Fibroblast of skin of scalp (primary cell): ENCODE measurements at places on chromosomes 2 and 18.

DNA sequence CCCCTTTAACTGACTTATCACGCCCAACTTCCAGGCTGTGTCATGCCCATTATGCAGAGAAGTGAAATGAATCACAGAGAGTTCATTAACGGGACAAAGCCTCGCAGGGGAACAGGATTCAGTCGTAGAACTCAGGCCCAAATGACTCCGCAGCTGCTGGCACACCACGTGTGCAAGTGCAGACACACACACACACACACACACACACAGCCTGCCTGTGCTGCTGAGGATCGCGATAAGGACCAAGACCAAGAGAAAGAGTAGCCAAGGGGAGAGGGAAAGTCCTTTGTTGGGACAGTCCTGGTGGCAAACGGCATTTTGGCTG, 90.0 kb upstream of the TAF1B start:
- peak; percentile 90 for DNase-seq

DNA sequence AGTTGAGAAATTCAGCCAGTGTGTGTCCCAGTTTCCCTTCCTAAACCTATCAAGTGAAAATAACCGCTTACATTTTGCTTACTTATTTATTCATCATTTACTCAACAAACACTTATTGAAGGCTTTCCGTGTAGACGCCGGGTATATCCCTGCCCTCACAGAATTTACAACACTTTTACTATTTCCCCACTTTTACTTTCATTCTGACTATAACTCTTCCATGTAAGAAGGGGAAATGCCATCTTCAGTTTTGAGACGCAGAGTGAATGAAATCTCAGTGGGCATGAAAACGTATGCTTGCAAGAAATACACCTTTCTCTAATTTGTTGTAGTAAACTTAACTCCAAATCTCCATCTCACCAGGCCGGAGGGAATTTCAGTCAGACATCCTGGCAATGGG, 251.0 kb upstream of the CHAC2 start:
- no peak for DNase-seq

- DNase-seq = no peak
Observed at GRCh38 chr18:46335534-46336101, 231.4 kb downstream of the HAUS1 start.

GRCh38 chr18:45728336-45729010, 4.5 kb downstream of the SLC14A1 start:
- peak; percentile 36 for DNase-seq

DNA sequence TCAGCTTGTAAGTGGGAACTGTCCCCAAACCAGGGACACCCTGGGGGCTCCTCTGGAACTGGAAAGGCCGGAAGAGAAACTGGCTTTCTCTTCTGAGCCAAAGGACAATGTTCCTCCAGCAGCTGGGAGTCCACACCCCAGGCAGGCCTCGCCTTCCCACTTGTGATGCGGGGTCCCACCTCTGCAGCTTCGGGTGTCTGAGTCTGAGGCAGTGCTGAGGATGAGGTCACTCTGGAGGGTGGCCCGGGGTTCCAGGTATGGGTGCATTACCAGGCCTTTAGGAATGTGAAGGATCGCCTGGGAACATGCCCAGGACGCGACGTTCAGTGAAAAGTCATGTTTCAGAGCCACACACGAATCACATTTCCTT, 18.2 kb upstream of the BOK start:
- no peak for DNase-seq

- no peak for DNase-seq
Observed at GRCh38 chr2:161112908-161113307, 47.3 kb upstream of the TANK start.

DNA sequence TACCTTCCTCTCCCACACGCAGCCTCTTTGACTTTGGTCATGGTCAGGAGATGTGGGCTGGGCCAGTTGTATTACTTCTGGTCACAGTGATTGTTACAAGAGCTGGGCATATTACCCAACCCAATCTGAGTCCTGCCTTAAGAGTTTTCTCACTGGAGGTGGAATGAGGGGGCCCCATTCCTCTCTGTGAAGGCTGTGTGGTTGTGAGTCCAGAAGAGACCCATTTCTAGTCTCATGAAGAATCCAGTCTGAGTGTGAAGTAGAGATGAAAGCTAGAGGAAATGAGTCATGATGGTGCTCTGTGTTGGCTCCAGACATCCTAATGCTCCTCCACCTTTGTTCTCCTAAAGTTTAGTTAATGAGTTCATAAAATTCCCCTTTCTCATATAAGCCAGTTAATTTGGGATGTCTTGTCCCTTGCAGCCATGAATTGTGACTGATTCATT, 50.8 kb upstream of the RASGRP3 start:
- DNase-seq = peak; percentile 38

DNA sequence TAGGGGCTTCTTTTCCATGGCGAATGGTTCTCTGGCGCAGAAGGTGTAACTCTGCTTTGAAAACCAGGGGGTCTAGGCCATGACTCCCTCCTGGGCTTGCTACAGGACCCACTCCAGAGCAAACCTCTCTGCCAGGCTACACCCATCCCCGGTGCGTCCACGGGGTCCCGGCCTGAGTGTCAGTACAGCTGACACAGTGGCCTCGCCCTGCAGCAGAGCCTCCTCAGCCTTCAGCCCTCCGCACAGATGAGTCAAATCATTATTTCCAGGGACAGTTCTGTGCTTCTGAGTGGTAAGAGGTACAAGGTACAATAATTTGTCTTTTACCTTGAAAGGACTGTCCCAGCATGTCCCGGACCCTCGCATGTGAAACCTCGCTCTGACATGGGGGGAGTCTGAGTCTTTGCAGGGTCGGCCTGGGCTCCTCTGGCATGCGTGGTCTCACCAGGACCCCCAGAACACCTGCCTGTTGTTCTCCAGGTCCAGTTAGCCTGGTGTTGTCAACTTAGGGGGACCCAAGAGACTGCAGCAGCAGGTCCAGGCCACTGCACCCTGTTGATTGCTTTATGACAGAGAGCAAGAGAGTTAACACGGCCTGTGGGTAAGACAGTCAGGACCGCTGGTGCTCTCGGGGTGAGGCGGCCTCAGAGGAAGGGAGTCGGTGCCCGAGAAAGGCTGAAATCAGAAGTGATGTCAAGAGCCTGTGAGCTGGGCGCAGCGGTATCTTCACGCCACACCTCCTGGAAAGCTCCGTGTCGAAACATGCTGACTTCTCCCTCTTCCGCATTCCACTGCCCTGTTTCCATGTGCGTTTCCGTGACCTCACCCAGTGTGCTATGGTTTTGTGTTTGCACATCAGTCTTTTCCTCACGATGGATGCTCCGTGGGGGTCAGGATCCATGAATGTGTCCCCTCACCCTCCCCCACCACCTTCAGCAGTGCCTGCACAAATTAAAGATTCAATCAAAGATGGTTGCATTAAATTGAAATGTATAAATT, 340.1 kb downstream of the EIPR1 start:
- DNase-seq = no peak

DNA sequence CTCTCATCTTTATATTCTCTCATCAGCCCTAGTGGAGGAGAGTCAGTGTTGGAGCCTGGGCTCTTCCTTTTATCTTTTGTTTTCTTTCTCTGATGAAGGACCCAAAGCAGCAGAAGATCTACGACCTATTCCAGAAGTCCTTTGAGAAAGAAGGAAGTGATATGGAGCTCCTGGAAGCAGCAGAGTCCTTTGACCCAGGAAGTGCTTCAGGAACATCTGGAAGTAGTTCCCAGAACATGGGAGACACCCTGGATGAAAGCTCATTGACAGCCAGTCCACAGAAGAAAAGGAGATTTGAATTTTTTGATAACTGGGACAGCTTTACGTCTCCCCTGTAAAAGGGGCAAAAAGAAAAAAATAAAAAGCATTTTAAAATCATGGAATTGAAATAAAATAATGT, 16.0 kb upstream of the RPL37A start:
- no peak for DNase-seq

DNA sequence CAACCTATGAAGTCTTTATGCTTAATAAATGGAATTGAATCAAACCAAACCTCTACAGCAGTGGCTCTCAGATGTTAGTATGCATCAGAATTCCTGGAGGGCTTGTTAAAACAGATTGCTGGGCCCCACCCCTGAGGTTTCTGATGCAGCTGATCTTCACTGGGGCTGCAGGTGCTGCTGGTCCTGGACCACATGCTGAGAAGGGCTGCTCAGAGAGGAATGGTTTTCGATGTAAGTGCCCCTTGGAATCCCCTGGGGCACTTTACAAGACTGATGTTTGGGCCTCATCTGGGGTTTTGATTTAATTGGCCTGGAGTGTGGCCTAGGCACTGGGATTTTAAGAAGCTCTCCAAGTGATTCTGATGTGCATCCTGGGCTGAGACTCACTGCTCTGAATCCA, 403.8 kb upstream of the HS6ST1 start:
- no peak for DNase-seq

DNA sequence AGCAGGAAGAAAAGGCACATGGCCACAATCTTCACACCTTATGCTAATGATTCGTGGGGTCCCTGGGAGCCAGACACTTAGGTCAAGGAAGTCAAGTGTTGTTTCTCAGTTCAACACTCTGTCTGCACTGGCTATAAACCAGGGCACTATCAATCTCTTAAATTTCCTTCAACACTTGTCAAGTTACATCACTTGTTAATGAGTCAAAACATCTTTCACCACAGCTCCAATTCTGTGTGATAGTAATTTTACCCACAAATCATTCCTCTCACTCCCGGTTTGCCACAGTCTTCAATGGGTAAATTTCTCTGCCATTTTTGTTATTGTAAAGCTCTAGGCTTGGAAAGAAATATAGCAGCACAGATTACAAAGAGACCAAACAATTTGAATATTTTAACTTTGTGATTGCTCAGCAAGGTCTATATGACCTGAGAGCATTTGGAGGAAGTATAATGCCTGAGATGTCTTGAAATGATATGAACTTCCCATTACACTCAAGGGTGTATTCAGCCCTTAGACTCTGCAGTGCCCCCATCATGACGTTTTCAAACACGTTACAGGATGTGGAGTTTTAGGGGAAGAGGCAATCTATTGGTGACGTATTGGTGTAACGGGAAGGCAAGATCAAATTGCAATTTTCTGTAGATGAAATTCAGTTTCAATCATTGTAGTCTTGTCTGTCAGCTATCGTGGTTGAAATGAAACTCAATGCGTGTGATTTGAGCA, 78.7 kb downstream of the ICOS start:
- DNase-seq = no peak

DNA sequence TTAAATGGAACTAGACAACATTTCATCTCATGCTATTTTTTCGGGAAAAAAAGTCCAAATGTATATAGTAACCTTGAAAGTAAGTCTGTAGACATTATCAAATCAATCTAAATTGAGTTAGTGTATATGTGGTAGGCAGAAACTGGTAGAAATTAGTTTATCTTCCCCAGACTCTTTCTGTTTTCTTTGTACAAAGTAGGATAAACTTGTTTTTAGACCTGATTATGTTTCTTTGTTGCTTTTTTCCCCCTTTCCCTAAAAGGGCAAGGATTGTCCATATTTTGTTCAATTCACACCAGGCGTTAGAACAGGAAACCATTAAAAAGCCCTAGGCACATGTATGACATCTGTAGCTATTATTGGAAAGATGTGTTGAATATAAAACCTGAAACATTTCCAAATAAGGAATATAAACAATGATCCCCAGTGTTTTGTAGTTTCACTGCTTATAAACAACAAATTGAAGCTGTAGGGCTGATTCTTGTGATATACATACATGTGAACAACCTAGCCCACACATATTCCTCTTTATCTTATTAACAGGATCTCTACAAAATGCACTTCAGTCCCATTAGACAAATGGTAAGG, 528.3 kb downstream of the PARD3B start:
- DNase-seq = no peak
